ENCODE measurements at places on chromosomes 1 and 21.

DNA sequence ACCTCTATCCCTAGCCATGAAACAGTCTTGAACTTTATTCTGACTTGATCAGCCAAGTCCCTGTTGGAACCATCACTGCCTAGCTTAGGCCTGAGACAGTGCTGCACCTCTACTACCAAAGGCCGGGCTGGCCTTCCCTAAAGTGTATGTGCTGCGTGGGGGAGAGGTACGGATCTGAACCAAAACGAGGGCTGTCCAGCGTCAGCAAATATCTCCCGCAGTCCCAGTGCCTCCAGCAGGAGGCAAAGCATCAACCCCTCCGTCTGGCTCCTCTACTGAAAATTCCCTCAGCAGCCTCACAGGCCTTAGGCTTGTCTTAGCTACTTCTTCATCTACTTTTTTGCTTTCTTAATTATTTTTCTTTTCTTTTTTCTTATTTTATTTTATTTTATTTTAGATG lies 33.3 kb upstream of the KIF26B start:
- no peak for DNase-seq

GRCh38 chr1:69109277-69109676 lies 458.4 kb upstream of the LRRC7 start:
- DNase-seq = no peak

DNA sequence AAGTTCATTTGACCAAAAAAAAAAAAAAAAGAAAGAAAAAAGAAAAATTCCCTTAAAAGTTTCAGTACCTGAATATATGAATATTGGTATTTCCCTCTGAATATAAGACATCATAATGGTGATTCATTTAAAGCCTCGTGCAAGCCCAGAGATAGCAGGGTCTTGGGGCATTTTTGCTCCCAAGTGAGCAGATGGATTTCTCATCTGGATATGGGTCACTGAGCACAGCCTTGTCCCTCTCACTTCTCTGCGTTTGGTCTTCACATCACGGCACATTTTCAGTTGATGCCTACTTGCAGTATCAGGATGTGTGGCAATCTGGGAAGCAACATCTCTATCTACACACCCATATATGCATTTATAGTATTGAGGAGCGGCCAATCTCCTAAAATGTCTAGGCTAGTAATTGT lies 12.7 kb downstream of the CD58 start:
- no peak for DNase-seq

DNA sequence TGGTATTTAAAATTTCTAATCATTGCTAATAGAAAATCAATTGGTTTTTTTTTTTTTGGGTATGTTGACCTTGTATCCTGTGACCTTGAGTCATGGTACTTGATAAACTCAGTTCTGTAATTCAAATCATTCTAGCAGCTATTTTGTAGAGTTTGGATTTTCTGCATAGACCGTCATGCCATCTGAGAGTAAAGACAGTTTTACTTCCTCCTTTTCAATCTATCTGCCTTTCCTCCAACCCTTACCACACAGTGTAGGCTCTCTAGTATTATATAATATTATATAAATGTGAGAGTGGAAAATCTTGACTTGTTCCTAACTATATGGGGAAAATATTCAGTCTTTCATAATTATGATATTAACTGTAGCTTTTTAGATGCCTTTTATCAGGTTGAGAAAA lies 7.0 kb downstream of the TDRD5 start:
- no peak for DNase-seq

DNA sequence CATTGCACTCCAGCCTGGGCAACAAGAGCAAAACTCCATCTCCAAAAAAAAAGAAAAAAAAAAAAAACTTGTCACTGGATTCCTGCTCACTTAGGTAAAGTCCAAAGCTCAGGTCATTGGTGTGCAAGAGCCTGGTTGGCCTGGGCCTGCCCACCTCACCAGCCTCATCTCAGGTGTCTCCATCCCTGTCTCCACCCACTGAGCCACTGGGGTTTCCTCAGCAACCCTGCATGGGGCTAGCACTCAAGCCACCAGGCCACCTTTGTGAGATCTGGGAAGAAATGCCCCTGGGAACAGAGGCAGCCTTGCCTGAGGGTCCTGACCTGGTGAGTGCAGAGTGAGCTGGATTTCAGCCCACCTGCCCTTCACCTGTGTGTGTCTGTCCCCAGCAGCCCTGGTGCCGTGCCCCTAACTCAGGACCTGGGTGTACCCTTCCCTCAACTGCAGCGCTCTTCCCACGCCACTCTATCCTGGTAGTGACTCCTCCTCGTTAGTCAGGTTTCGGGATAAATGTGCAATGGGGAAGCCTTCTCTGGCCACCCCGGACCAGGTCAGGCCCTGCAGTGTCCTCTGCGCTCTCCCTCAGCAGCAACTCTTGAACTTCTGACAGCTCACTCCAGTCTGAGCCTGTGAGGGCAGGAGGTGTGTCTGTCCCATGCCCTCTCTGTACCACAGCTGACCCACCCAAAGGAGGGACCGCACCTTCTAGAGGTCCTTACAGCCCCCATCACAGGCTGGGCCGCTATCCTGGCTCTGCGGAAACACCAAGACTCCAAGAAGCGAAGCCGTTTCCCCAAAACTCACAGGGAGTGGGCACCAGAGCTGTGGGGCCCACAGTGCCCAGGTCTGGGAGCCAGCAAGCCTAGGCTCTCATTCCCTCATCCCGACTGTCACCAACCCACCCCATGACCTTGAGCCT lies 3.3 kb downstream of the PDZK1IP1 start:
- no peak for DNase-seq

DNA sequence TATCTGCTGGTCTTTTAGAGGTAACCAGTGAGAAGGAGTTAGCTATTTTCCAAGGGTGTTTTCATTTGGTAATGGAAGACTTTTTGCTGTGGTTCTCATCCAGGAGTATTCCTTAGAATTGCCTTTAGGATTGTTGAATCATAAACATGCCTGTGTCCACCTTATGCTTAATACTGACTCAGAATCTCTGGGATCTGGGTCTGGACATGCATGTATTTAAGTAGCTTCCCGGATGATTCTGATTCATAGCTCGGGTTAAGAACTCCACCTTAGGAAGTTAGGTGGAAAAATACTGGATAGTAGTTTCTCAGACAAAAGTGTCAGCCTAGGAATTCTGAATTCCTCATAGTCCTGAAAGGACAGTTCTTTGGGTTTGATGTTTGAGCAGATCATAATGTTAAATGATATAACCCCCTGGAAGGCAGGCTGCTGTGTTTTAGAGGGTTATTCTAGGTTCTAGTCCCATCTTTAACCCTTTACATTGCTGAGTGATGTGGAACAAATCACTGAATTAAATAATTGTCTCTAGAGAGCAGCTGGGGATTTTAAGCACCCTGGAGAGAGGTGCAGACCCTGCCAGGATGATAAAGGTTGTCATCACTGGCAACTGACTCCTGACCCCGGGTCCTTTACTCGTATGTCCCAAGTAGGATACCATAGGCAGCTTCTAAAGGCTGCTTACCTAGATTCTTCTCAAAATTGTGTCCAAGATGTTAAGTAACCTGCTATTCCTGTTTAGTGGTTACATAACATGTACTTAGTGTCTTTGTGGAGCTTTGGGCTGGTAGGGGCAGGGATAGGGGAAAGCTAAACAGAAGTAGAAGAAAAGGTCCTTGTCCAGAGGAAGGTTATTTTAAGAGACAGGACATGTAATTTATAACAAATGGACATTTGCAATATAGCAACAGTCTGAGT lies 14.5 kb upstream of the C4BPB start:
- DNase-seq = no peak

DNA sequence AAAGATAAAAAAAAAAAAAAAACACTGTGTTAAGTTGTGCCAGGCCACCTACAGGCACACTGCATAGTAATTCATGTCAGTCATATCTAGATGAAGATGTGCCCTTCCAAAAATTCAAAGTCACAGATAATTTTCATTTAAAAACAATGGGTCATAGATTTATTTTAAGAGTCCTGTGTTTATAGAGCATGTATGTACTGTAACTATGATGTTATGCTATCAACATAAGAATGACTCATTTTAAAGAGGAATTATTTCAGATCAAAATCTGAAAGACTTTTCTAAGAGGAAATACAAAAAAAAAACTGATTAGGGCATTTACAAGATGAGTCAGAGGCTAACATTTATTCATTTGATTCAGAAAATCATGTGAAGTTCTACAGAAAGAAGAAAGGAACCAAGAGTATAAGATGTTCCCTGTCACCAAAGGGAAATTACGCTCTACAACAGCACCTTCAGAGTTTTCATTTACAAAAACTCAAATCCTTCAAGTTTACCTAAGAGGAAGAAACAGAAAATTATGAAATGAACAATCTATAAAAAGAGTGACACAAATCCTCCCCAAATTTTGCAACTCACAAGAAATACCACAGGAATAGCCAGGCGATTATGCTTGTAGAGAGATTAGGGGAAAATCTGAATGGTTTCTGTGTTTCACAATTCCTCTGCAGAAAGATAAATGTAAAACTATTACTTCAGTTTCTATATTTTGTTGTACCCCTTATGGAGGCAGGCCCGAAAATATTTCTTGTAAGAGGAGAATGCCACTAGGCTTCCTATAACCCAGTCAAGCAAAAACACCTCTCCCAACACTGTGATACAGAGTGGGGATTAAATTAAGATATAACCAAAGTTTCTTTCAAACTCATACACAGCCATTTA lies 13.8 kb downstream of the TP53BP2 start:
- no peak for DNase-seq

GRCh38 chr1:228957535-228957934 lies 222.3 kb downstream of the RHOU start:
- DNase-seq = no peak

- no peak for DNase-seq
Measured at GRCh38 chr1:17066361-17067068, 12.7 kb upstream of the SDHB start.

DNA sequence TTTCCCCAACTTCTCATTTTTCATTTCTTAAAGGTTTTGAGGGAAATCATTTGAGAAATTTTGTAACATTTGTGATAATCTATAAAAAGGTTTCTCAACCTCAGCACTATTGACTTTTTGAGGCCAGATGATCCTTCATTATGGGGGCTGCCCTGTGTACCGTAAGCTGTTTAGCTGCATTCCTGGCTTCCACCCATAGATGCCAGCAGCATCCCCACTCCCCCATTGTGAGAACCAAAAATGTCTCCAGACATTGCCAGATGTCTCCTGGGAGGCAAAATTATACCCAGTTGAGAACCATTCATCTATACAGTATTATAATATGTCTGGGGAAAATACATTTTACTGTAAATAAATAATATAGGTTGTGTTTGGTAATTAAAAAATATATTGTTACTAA lies 146.0 kb downstream of the PBX1 start:
- DNase-seq = no peak

All from stimulated activated CD4-positive, alpha-beta T cell treated with anti-CD3 and anti-CD28 coated beads, TNF-alpha, amount 100 ng/mL, for 4 hours (primary cell).